CD4-positive, alpha-beta T cell treated with Interferon gamma for 1 hour (primary cell): ENCODE measurements at places on chromosomes 4 and X.

DNA sequence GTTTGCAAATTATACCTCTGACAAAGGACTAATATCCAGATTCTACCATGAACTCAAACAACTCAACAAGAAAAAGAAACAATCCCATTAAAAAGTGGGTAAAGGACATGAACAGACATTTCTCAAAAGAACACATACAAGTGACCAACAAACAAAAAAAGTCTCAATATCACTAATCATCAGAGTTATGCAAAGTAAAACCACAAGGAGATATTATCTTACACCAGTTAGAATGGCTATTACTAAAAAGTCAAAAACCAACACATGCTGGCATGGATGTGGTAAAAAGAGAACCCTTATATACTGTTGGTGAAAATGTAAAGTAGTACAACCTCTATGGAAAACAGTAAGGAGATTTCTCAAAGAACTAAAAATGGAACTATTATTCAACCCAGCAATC is 234.4 kb downstream of the NKX6-1 start:
- DNase-seq: no peak

- DNase-seq: no peak
Measured at GRCh38 chr4:118076958-118077766, 42.9 kb downstream of the NDST3 start.

DNA sequence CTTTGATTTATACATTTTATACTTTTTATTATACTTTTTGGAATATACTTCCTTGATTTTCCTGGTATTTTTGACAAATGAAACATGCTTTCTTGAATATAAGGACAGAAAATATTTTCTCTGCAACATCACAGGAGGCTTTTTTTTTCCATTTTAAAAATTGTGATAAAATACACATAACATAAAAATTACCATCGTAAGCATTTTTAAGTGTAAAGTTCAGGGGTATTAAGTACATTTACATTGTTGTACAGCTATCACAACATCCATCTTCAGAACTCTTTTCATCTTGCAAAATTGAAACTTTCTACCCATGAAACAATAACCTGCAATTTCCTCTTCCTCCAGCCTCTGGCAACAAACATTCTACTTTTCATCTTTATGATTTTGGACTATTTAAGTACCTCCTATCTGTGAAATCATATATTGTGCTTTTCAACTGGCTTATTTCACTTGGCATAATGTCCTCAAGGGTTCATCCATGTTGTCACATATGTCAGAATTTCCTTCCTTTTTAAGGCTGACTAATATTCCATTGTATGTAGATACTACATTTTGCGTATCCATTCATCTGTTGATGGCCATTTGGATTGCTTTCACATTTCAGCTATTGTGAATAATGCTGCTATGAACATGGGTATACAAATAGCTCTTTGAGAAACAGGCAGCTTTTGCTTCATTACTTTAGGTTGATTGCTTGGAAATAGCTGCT is 412.6 kb downstream of the RAPGEF2 start:
- DNase-seq: no peak

GRCh38 chr4:121788896-121789295 is 12.2 kb upstream of the EXOSC9 start:
- DNase-seq: no peak

DNA sequence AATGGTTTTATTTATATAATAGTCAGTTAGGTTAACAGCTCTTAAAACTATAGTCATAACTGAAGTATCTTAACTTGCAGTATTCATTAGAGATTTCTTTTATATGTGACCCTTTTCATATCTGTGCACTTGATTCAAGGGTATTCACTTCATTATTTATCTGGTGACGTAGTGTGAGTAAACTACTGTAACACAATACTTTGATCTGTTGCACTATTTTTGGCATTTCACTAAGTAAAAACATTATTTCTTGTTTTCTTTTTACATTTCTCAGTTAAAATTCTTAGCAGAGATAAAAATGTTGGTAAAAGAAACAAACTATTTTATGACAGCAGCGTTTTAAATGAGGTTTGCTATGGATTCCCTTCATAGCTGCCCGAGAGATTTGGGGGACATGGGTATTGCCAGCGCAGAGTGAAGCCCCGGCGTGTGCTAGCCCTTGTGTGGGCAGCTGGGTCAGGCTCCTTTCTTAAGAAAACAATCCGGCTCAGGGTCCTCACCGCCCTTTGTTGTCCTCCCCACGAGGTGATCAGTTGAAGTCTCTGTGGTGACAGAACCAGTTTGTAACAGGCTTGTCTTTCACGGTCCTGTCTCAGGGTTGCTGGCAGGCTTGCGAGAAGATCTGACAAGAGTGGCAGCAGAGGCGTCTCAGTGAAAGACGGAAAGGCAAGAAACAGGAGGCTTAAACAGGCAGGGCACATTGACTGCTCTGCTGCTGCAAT is 293.4 kb downstream of the BMPR1B start:
- no peak for DNase-seq

DNA sequence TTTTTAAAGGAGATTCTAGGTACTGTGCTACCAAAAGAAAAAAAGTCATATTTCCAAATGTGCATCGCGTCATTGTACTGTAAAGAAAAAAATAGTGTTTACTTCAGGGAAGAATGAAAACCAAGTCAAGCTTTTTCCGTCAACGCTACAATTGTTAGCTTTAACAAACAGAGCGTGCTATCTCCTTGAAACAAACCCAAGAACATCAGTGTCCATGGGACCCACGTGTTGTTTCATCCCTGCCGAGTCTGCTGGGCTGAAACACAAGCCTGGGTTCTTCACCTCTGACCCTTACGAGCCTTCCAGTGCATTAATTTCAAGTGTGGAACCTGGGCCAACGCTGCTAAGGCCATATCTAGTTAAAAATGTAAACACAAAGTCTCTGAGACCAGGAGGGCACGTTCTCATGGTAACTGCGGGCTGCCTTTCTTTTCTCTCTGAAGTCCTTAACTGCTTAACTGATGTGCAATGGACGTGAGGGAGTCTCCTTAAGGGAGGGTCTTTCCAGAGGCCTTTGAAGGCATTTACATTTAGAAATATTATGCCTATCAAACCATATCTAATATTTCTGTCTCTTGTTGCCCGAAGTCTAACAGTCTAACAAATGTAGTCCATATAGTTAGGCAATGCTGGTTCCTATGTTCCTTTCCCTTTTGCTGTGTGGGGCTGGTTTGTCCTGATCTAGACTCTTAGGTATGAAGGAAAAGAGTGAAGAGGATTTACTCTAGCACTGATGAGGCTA is 36.3 kb downstream of the ING2 start:
- DNase-seq: no peak
